ENCODE measurements at places on chromosomes 12 and 14. TPM values are rescaled to one million over a fixed set of nuclear protein-coding genes. Genes with fewer than 3 reads are reported as not detected.

Gene NEUROD4
- total RNA-seq = not detected

Gene NPFF
- total RNA-seq = not detected

Gene TCL1B
- total RNA-seq = not detected

Gene ADAMTS20
- not detected for total RNA-seq

Gene PRB3
- total RNA-seq = not detected

Gene GPRC5A
- 2.6 TPM for total RNA-seq

Gene GLI1
- 0.05 TPM for total RNA-seq

Gene USP44
- under 0.01 TPM for total RNA-seq

Gene GPR65
- 0.10 TPM for total RNA-seq

Gene PIWIL1
- not detected for total RNA-seq

Gene MIP
- total RNA-seq = not detected

All from cardiac ventricle fibroblast (primary cell).